ENCODE measurements at places on chromosomes 4 and X. TPM values are rescaled to one million over a fixed set of nuclear protein-coding genes. Genes with fewer than 3 reads are reported as not detected.

Gene BCOR
- 39.4 TPM for total RNA-seq

Gene ANOS1
- total RNA-seq, result 1.9 TPM

Gene TREX2
- total RNA-seq, result 0.50 TPM

Gene SMIM31
- 0.05 TPM for total RNA-seq

Gene ASB12
- not detected for total RNA-seq

Gene TRAPPC2
- 32.5 TPM for total RNA-seq

Gene MAGED4
- 31.8 TPM for total RNA-seq

Gene ASMT
- not detected for total RNA-seq

Gene ATG4A
- 22.1 TPM for total RNA-seq

Gene TCEAL7
- 8.2 TPM for total RNA-seq

Gene FAM114A1
- 192 TPM for total RNA-seq

Gene COX18
- 22.7 TPM for total RNA-seq

Gene CT55
- not detected for total RNA-seq

Gene PROM1
- total RNA-seq, result 61.6 TPM

Gene NLRP2B
- not detected for total RNA-seq

Gene GLA
- total RNA-seq, result 81.1 TPM

Gene EPHA5
- under 0.01 TPM for total RNA-seq

Gene ZC4H2
- 13.0 TPM for total RNA-seq

Gene ZFP92
- total RNA-seq, result 0.35 TPM

Gene ERCC6L
- 4.0 TPM for total RNA-seq

Gene PABPC1L2A
- not detected for total RNA-seq

Gene ERVMER34-1
- total RNA-seq, result 5.4 TPM

Gene CXCL9
- total RNA-seq, result not detected

Gene SAGE1
- total RNA-seq, result not detected

Gene ODAM
- not detected for total RNA-seq

Gene ZNF275
- 4.3 TPM for total RNA-seq

Gene NR3C2
- 5.2 TPM for total RNA-seq

Gene USP17L19
- not detected for total RNA-seq

Gene ATP1B4
- total RNA-seq, result not detected

Gene IGSF1
- 0.70 TPM for total RNA-seq

Gene RNF113A
- total RNA-seq, result 11.1 TPM

Gene SSX3
- not detected for total RNA-seq

Gene CENPE
- total RNA-seq, result 5.2 TPM

Gene NAT8L
- 0.17 TPM for total RNA-seq

Gene MGAT4D
- not detected for total RNA-seq

Gene GAGE12E
- not detected for total RNA-seq

Gene OTUD6A
- not detected for total RNA-seq

Gene UNC5C
- 0.05 TPM for total RNA-seq

Gene VCX
- total RNA-seq, result not detected

Gene TLL1
- total RNA-seq, result 23.7 TPM

Gene MAP3K15
- 1.3 TPM for total RNA-seq

Gene XG
- total RNA-seq, result not detected

Gene GAGE12F
- not detected for total RNA-seq

Gene MAGEA11
- not detected for total RNA-seq

Gene TMPRSS11D
- not detected for total RNA-seq

Gene CSAG1
- not detected for total RNA-seq

Gene FGF2
- total RNA-seq, result 49.1 TPM

Gene GPRIN3
- total RNA-seq, result 3.5 TPM

Gene SMARCA1
- total RNA-seq, result 136 TPM

Gene UGT2A3
- 72.8 TPM for total RNA-seq

Gene TLR10
- total RNA-seq, result not detected
